Activated CD4-positive, alpha-beta memory T cell treated with anti-CD3 and anti-CD28 coated beads for 36 hours (primary cell): ENCODE measurements at places on chromosomes 6 and 20. TPM values are rescaled to one million over a fixed set of nuclear protein-coding genes. Genes with fewer than 3 reads are reported as not detected.

The ITPR3 gene
- total RNA-seq = 45.6 TPM

The PLCB4 gene
- not detected for total RNA-seq

The TP53RK gene
- 12.3 TPM for total RNA-seq

The NHLRC1 gene
- 0.10 TPM for total RNA-seq

The CCR6 gene
- 5.1 TPM for total RNA-seq

The BPIFB4 gene
- not detected for total RNA-seq
